ENCODE measurements at places on chromosomes 6 and 20. TPM values are rescaled to one million over a fixed set of nuclear protein-coding genes. Genes with fewer than 3 reads are reported as not detected.

HRH3 gene
- not detected for total RNA-seq

OR10C1 gene
- total RNA-seq: not detected

- DNase-seq: no peak
- no peaks in the 10 kb centered on the region for H3K27me3 ChIP-seq
- H3K4me3 ChIP-seq: no peak overlapping the region
Measured at GRCh38 chr6:14933183-14933544, 312.7 kb upstream of the JARID2 start.

DNA sequence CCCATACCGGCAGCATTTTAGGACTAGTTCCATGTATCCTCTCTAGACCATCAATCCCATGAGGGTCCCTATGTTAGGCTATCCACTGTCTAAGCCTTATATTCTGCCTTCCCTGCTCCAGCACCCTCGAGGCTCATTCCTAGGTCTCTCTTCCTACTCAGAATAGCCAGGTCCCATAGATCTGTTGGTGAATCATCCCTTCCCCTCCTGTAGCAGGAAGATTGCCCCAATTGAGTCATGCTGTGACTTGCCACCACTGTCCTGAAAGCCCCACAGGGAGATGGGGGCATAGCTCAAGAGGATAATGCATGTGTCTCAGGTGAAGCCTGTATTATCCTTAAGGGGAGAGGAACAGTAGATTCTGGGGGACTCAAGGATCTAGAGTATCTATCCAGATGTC lies 143.1 kb upstream of the MOCS1 start:
- no peaks in the 10 kb centered on the region for H3K4me1 ChIP-seq
- DNase-seq: no peak
- H3K27ac ChIP-seq: no peak overlapping the region
- H3K4me3 ChIP-seq: no peak overlapping the region

GRCh38 chr6:11918739-11919605 lies 93.1 kb upstream of the HIVEP1 start:
- no peaks in the 10 kb centered on the region for H3K36me3 ChIP-seq
- H3K4me1 ChIP-seq: peaks cover 12% of the 10 kb centered on the region
- H3K4me3 ChIP-seq: no peak overlapping the region
- H3K27me3 ChIP-seq: no peaks in the 10 kb centered on the region
- peak overlapping the region; percentile 17 for H3K27ac ChIP-seq

- H3K36me3 ChIP-seq: no peaks in the 10 kb centered on the region
- H3K4me1 ChIP-seq: peaks cover 20% of the 10 kb centered on the region
- no peaks in the 10 kb centered on the region for H3K27me3 ChIP-seq
- no peak for DNase-seq
- no peak within 1 kb of the TSS for H3K4me3 ChIP-seq
Measured at GRCh38 chr6:11110921-11111768, at the start of gene ERVFRD-1. TSS of gene ERVFRD-1 (minus strand) at chr6:11111725. CDS start at chr6:11105310, 6,415 bp downstream.

DNA sequence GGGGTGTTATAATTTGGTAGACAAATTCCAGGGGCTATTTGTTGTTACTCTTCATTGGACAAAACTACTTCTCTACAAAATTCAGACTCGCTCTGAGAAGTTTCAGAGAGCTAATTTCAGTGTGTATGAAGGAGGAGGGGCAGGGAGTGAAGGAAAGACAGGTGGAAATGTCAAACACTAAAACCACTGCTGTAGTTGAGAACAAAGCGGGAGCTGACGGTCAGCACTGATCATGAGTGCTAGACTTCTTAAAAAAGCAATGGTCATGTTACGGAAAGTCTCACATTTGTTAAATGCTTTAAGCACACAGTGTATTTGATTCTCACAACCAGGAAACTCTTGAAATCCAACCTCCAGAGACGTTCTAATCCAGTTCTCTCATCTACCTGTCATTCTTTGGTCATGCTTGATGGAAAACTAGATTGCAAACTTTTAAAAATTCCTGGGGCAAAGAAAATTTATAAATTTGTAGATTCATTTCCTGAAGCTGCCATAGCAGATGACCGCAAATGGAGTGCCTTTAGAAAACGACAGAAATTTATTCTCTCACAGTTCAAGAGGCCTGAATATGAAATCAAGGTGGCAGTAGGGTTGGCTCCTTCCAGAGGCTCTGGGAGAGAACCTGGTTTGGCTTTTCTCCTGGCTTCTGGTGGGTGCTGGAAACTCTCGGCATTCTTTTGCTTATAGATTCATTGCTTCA lies 100.7 kb upstream of the CARMIL1 start:
- no peaks in the 10 kb centered on the region for H3K36me3 ChIP-seq
- H3K27me3 ChIP-seq: no peaks in the 10 kb centered on the region
- DNase-seq: no peak

- no peak overlapping the region for H3K4me3 ChIP-seq
- no peaks in the 10 kb centered on the region for H3K27me3 ChIP-seq
- DNase-seq: no peak
- H3K27ac ChIP-seq: peak overlapping the region; percentile 80
- H3K36me3 ChIP-seq: no peaks in the 10 kb centered on the region
Measured at GRCh38 chr6:150924808-150925589, 59.5 kb downstream of the MTHFD1L start.

DNA sequence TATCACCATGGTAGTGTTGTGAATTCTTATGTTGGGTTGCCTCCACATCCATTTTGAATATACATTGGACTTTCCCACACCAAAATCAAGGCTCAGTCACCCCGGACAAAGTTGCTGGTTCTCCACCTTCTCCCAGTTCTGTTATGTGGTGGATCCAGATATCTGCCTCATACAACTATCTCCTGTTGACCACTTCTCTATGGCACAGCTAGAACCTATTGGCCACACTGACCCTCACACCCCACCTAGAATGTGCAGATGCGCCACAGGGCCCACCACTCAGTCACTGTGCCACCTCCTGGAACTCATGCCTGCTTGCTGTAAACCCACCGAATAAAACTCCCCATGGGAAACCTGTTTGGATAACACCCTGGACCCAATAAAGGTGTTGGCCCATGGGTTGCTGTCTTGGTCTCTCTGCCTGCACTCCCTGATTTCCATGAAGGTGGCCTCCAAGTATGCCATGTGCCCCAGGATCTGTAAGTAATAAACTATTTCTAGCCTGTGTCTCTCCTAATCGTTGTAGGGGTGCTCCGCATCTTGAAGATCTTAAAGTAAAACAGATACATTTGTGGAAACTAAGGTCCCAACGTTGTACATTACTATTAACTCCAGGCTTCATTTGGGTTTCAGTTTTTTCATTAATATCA lies 7.2 kb upstream of the NQO2 start:
- H3K4me3 ChIP-seq: no peak overlapping the region
- H3K27me3 ChIP-seq: no peaks in the 10 kb centered on the region
- no peak overlapping the region for H3K27ac ChIP-seq
- H3K36me3 ChIP-seq: no peaks in the 10 kb centered on the region
- DNase-seq: no peak

DNA sequence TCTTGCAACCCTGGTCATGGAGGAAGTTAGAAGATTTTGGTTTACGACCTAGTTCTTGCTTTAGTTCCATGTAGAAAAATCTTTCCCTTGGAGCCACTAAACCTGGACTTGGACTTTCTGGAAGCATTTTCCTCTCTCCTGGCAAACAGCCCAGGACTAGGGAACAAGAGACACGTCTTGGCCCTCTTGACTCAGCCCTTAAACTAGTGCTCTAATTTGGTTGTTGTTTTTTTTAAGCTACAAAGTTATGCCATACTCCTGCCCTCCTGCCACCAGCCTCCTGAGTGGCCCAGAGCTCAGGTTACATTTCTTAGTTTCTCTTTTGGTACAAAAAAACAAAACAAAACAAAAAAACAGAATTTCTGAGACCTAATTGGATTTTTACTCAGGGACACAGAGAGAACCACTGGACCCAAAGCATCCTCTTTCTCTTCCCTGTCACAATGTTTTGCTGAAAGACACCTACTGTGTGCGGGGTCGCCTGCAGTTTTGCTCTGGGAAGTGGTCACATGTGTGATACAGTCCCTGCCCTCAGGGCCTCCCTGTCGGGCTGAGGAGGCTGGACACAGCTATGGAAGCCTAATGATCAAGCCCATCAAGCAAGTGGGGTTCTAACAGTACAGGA lies 32.3 kb upstream of the SCUBE3 start:
- no peak overlapping the region for H3K27ac ChIP-seq
- no peaks in the 10 kb centered on the region for H3K36me3 ChIP-seq
- H3K27me3 ChIP-seq: no peaks in the 10 kb centered on the region
- peaks cover 25% of the 10 kb centered on the region for H3K4me1 ChIP-seq

GRCh38 chr20:48690888-48691287 lies 136.9 kb downstream of the PREX1 start:
- H3K36me3 ChIP-seq: no peaks in the 10 kb centered on the region
- H3K4me3 ChIP-seq: no peak overlapping the region
- no peaks in the 10 kb centered on the region for H3K27me3 ChIP-seq
- H3K27ac ChIP-seq: no peak overlapping the region
- peaks cover 10% of the 10 kb centered on the region for H3K4me1 ChIP-seq
- no peak for DNase-seq

DNA sequence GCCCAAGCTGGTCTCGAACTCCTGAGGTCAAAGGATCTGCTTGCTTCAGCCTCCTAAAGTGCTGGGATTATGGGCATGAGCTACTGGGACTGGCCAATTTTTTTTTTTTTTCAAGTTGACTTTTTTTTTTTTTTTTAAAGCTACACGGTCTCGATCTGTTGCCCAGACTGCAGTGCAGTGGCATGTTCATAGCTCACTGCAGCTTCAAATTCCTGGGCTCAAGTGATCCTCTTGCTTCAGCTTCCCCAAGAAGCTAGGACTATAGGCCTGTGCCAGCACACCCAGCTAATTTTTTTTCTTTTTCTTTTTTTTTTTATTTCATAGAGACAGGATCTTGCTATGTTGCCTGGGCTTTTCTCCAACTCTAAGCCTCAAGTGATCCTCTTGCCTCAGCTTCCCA lies 59.5 kb downstream of the NCOA3 start:
- H3K36me3 ChIP-seq: no peaks in the 10 kb centered on the region
- no peak overlapping the region for H3K27ac ChIP-seq
- H3K4me3 ChIP-seq: no peak overlapping the region
- H3K4me1 ChIP-seq: peaks cover 18% of the 10 kb centered on the region
- no peaks in the 10 kb centered on the region for H3K27me3 ChIP-seq

DNA sequence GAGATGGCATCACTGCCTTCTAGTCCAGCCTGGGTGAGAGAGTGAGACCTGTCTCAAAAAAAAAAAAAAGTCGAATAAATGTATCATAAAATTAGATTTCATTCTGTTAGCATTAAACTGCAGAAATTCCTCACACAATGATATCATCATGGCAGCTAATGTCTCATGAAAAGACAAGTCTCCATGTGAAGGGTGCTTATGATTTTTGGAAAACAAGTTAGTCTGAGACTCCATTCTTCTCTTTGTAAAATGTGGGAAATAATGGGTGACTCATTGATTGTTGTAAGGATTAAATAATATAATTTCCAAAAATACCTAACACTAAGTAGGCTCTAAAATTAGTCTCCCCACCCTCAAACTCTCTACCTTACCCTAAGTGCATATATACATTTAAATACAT lies 49.6 kb upstream of the CDYL start:
- peaks cover 16% of the 10 kb centered on the region for H3K4me1 ChIP-seq
- no peak for DNase-seq
- H3K27me3 ChIP-seq: no peaks in the 10 kb centered on the region
- no peaks in the 10 kb centered on the region for H3K36me3 ChIP-seq
- H3K27ac ChIP-seq: no peak overlapping the region

DNA sequence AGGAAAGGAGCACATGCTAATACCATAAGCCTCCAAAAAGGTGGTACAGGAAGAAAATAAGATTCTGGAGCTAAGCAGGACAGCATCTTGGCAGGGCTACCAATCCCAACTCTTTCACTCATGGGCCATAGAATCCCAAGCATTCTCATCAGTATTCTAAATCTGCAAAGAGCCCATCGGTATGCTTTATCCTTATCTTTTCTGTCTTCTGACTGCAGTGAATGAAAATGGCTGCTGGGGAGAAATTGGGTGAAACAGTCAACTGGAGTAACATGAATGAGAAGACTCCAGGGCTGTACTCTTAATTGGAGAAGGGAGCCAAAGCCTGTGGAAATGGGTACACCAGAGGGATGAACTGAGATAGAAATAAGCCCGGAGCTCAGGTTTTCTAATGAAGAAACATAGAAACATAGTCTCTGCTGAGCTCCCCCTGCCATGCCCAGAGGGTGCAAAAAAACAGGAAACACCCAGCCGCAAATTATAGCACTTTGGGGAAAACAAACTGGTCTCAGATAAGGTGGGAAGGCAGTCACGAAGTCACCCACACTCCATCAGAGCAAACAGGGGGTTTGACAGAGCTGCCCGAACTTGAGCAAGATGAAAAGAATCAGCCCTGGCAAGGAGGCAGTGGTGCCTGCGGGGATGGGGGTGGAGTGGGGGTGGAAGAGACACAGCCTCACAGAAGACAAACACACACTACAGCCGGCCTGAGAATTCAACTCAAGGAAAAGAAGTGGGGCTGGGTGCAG lies 35.4 kb upstream of the E2F3 start:
- H3K4me3 ChIP-seq: no peak overlapping the region
- no peaks in the 10 kb centered on the region for H3K27me3 ChIP-seq
- no peak overlapping the region for H3K27ac ChIP-seq
- H3K4me1 ChIP-seq: peaks cover 25% of the 10 kb centered on the region
- DNase-seq: no peak

DNA sequence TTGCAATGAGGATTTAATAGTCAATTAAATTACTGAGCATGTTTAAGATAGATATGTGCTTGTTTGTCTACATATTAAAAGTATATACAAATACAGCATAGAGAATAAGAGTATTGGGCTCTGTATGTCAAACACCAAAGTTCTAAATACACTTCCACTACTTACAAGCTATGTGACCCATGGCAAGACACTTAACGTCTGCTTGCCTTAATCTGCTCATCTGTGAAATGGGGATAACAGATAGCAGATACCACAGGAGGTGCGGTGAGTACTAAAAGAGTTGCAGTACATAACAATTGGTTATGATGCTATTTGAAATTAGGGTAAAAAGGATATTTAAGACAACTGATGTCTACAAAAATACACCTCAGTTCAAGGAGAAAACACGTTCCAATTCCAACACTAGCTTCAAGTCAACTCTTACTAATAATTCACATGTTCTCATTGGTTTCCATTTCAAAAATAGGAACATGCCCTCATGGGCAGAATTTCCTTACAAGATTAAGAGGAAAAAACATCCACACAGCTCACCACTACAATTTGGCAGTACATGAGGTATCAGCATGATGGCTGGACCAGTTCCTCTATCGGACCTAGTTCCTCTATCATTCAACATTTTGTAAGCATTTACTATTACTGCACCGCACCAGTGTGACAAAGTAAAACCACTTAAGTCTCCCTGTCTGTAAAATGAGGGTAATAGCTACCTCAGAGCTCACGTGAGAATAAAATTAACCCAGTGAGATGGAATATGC lies 101.1 kb downstream of the SMLR1 start:
- no peaks in the 10 kb centered on the region for H3K36me3 ChIP-seq
- H3K4me3 ChIP-seq: no peak overlapping the region
- H3K27ac ChIP-seq: no peak overlapping the region
- no peak for DNase-seq

GRCh38 chr6:5191222-5191621 lies 69.5 kb downstream of the LYRM4 start:
- H3K27ac ChIP-seq: peak overlapping the region; percentile 89
- H3K27me3 ChIP-seq: no peaks in the 10 kb centered on the region
- H3K36me3 ChIP-seq: no peaks in the 10 kb centered on the region
- DNase-seq: no peak
- no peak overlapping the region for H3K4me3 ChIP-seq
